ENCODE measurements at places on chromosomes 5 and 9.

GRCh38 chr9:90841615-90842014 lies 40.0 kb downstream of the SYK start:
- no peak for DNase-seq

GRCh38 chr5:177473443-177474001 lies at the start of gene DBN1:
Gene DBN1 (minus strand): TSS chr5:177473634. CDS start chr5:177473521, 113 bp downstream.
- peak; percentile 64 for DNase-seq

GRCh38 chr5:42301349-42301748 lies 121.9 kb upstream of the GHR start:
- no peak for DNase-seq

DNA sequence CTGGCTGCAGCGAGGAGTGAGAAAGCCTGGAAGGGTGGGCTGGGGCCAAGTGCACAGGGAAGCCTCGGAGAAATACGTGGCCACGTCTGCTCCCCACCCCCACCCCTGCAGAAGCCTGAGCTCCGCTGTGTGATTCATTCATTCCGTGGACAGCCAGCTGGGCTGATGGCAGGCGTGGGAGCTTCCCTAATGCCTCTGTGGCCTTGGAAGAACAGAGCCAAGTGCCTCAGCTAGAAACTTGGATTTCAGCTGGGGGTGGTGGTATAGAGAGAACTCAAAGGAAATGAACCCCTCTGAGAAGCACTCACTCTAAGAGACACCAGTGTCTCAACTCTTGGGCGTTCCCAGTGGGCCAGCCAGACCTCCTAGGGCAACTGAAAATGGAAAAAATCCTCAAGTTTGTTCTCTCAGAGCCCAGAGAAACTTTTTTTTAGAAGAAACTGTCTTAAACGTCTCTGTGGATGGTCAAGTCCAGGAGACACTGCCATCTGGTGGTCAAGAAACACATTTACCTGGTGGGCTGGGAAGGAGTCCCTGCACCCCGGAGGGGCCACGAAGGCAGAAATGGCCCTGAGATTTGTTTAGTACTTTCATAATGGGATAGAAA lies 18.0 kb downstream of the ATOX1 start:
- DNase-seq = peak; percentile 78

DNA sequence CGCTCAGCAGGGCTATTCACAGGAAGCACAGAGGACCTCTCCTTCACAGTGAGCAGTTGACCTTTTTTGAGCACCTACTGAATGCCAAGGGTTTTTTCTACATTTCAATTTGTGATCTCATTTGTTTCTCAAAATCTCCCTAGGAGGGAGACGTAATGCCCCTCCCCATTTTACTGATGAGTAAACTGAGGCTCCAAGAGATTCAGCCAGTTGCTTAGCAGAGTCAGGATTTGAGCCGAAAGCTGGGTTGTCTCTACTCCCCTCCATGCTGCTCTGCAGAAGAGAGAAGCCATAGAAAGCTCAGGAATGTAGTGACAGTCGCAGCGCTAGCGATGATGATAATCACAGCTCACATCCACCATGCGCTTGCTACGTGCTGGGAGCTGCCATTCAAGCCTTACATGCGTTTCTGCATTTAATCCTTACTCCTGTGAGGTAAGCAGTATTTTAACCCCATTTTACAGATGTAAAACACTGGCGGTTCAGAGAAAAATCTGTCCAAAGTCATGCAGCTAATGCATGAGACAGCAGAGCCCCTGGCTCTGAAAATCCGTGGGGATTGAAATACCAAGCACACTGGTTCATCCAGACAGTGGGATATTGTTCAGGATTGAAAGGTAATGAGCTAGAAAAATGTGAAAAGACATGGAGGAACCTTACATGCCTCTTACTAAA lies 33.8 kb downstream of the ERGIC1 start:
- no peak for DNase-seq

- peak; percentile 70 for DNase-seq
These were observed 8.0 kb downstream of the B4GALT1 start for GRCh38 chr9:33158843-33159776.

GRCh38 chr5:173237875-173238220 lies 2.8 kb upstream of the NKX2-5 start:
- DNase-seq = no peak

DNA sequence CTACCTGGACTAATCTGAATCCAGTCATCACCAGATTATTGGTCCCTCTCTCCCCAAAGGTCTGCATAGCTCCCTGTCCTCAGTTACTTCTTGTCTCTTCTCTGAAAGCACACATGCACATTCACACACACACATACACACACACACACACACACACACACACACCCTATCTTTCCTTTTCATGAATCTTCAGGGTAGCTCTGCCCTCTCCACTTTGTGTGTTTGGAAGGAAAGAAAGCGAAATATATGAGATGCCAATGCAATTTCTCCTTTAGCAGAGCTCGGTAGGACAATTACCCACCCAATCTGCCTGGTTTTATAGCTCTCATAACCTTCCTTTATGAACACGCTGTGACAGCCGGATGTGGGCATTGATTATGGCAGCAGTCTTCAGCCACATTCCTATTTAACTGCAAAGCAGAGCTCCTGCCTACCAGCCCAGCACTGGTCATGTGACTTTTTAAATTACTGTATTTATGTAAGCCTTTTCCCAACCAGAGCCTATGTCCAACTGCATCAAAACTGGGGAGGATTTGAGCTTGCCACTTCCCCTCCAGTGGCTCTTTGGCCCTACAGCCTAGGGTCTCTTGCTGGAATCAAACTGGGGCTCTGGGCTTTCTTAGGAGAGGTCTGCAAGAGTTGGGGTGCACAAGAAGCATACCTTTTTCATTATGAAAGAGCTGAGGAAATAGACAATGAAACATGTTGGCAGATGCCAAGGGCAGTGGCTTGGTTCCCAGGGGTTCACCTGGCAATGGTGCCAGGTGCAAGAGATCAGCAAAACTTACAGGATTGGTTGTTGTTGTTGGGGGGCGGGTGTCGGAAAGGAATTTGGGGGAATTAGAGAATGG lies 20.8 kb upstream of the MATR3 start:
- DNase-seq = peak; percentile 16

DNA sequence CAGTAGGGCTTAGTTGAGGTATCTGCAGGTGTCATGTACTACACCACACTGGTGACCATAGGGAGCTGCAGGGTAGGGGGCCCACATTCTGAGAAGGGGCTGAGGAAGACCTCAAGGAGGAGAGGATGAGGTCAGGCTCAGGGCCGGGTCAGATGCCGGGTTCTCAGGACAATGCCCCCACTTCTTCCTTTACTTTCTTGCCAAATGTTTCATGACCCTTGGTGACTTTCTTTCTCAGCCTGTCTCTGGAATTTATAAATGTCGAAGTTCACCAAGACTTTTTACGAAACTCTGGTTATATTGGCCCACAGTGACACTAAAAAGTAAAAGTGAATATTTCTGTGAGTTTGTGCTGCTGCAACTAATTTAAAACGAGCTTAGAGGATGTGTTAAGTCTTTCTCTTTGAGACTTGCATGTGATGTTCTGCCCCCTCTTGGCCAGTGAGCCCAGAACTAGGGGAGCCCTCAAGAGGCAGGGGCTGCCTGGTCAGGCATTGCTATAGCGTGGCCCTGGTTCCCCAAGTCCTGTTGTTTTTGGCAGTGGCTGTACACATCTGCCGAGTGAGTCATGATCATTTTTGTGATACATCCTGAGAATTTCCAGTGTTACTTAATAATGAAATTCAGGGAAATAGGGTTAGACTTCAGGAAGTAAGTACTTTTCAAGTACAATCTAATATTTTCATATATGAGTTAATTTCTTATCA lies 11.2 kb downstream of the ACO1 start:
- peak; percentile 76 for DNase-seq

GRCh38 chr9:108855529-108855886 lies 278 bp downstream of the ACTL7B start:
- no peak for DNase-seq

DNA sequence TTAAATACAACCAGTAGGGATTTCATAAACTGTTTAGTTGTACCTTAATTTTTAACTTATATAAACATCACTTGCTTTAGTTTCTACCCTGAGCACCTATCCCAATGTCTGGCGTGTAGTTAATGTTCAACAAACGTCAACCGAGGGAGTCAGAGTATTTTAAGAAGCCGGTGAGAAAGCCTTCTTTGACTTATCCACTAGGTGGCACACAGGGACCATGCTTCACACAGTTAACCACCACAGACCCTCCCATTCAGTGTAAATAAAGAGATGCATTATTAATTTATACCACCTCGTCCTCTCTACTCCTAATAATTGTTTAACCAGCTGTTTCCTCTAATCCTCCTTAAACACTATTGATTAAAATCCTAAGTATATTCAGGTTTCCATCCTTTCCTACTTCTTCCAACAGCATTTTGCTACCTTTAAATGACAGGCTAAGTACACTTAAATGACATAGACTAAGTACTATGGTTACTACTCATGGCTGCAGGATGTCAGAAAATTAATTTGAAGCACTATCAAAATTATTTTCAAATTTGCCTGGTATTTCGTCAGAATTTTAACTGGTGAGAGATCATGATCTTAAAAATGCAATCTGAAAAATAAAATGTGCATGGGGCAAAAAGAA lies 2.3 kb downstream of the HAPLN1 start:
- DNase-seq = peak; percentile 73

DNA sequence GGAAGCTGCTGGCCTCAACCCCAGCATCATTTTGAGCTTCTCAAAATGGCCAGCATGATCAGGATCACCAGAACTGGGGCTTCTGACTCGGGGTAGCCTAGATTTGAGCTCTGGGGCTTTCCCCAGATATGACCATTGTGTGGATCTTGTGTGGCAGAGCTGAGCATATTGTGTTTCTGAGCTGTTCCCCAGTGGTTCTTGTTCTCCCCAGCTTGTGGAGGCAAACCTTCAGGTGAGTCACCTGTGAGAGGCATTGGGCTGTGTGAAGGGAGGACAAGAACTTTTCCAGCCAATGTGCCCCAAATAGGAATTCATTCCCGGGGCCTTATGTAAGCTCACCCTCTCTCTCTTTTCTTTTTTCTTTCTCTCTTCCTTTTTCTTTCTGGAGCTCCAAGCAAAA lies 80.7 kb upstream of the PITX1 start:
- DNase-seq = no peak

- DNase-seq = no peak
These were observed 11.2 kb upstream of the COL5A1 start for GRCh38 chr9:134630393-134630790.

DNA sequence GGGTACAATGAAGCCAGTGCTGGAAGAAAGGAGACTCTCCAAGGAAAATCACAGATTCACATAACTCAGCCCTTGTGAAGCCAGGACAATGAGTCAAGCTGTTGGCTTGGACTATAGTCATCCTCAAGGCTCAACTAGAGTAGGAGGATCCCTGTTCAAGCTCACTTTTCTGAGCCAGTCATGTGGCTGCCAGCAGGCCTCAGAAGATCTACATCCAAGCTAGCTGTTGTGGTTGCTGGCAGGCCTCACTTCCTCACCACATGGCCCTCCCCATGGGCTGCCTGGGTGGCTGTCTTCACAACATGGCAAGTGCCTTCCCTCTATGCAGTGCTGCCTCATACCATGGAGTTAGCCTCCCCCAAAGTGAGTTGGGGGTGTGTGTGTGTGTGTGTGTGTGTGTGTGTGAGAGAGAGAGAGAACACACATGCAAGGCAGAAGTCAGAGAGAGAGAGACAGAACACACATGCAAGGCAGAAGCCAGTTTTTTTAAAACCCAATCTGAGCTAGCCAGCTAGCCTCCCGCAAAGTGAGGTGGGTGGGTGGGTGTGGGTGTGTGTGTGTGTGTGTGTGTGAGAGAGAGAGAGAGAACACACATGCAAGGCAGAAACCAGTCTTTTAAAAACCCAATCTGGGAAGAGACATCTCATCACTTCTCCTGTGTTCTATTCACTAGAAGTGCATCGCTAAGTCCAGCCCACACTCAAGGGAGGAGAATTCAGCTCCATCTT lies 17.1 kb downstream of the SCAI start:
- peak; percentile 17 for DNase-seq

- no peak for DNase-seq
These were observed 9.2 kb upstream of the IL12B start for GRCh38 chr5:159339460-159339859.

- no peak for DNase-seq
These were observed 369.5 kb downstream of the ARL15 start for GRCh38 chr5:53940921-53941320.

All from dermis microvascular lymphatic vessel endothelial cell (primary cell).